Vagina (tissue), 2 donors: ENCODE measurements at places on chromosomes 4 and X.

GRCh38 chr4:179618966-179619365 is 2176.7 kb upstream of the AGA start:
- no peak for DNase-seq

DNA sequence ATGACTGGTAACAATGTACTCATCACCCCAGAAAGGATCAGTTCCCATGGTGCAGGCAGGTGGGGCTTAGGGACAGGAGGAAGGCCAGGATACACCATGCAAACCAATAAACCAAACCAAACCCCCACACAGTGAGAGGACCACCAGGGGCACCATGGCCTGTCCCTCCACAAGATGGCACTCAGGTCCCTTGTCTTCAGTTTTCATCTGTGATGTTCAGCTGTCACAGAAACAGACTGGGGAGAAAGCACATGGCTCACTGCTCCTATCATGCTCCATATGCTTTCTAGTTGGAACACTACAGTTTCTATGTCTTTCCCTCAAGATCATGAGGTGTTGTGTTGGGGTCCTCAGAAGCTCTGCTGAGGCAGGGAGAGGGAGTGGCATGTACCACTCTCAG is 10.1 kb downstream of the HS3ST1 start:
- DNase-seq, result no peak

- no peak for DNase-seq
Measured at GRCh38 chr4:122531514-122531913, 75.0 kb upstream of the IL2 start.

- no peak for DNase-seq
Measured at GRCh38 chr4:10182446-10183424, 66.1 kb upstream of the WDR1 start.

DNA sequence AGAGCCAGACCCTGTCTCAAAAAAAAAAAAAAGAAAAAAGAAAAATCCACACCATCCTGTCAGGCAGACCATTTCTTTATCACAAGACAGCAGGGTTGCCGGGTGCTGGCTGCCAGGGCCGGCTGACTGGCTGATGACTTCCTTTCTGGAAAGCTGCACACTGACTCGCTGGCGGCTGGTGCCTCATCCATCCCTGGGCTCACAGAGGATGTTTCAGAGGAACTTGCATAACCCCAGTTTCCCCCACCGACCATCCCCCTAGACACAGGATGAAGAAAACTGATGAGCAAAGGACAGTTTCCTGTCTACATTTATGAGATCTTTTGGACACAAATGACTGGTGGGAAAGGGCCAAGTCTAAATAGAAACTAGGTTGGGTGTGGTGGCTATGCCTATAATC is 14.1 kb downstream of the HPSE start:
- DNase-seq, result no peak

DNA sequence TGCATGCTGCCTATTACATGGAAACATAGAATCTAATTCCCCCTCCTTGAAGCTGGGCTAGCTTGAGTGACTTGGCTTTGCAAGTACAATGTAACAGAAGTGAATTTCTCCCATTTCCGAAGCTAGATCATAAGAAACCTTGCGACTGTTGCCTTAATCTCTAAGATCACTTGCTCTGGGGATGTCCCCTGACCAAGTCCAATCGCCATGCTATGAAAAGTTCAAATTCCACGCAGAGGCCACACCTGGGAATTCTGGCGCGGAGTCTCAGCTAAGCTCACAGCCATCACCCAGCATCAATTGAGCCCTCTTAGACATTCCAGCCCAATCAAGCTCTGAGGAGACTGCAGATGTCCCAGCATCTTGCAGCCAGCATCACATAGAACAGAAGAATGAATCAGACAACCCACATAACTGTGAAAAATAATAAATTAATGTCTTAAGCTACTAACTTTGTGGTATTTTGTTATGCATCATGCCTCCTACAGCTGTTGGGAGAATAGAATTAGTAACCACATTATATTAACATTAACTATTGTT is 27.0 kb downstream of the GPM6A start:
- DNase-seq, result no peak

GRCh38 chrX:134692233-134692632 is 34.0 kb upstream of the PLAC1 start:
- no peak for DNase-seq

- DNase-seq, result no peak
Measured at GRCh38 chr4:88212253-88212561, 53.8 kb upstream of the ABCG2 start.
